ENCODE measurements at places on chromosomes 13 and 19.
A peak's percentile ranks its signal among the peaks of the same experiment; 100 is the strongest.

DNA sequence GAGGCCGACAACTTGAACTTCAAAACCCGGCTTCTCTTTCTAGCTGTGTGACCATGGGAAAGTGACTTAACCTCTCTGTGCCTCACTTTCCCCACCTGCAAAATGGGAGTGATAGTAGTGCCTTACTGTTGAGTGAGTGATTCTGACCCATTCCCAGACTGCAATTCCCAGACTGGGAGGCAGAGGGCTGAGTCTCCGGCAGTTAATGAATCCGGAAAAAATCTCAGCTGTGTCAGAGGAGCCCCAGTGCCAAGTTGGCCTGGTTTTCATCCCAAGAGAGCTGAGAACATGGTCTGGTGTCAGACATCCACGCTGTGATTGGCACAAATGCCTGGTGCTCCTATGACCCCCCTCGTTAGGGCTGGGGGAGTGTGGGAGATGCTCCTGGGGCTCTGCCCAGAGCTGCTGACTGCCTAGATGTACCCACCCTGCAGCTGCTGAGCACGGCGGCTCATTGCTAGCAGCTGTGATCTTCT is 50.0 kb downstream of the PIN1 start:
- no peak for DNase-seq

DNA sequence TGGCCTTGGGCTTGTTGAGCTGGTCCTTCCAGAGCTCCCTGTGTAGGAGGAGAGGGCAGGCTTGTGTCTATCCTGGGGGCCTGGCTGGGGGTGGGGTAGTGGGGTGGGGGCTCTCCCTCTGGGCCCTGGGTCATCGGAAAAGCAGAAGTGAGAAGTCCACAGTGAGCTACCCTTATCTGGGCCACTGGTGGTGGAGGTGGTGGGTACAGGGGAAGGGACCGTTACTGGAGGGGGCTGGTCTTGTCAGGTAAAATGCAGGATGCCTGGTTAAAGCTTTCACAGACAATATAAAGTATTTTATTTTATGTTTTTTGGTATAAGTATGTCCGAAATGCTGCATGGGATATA is 342 bp upstream of the SIGLEC10 start:
- DNase-seq = no peak

GRCh38 chr19:566403-566802 is 6.0 kb upstream of the BSG start:
- DNase-seq = no peak

DNA sequence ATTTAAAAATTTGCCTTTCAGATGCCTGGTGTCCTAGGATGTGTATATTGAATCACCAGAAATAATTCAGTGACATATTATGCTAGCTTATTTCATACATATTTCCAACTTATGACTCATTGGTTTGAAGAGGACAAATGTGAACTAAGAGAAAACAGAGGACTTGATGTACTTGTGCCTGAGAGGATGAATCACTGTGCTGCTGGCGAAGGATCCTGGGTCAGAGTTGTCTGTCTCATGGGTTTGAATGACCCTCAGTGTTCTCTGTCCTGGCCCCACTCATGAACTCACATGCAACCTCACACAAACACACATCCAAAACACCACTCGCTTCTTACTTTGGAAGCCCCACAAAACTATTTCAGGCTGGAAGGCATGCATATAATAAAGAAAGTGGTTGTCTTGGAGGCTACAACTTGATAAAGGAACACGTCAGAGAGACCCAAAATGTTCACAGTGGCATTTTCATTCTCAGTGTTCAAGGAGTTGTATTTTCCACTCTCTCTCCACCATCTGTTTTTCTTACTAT is 129.0 kb upstream of the SPRY2 start:
- no peak for DNase-seq

GRCh38 chr19:20413705-20414104 is 151.9 kb downstream of the ZNF737 start:
- DNase-seq = no peak

DNA sequence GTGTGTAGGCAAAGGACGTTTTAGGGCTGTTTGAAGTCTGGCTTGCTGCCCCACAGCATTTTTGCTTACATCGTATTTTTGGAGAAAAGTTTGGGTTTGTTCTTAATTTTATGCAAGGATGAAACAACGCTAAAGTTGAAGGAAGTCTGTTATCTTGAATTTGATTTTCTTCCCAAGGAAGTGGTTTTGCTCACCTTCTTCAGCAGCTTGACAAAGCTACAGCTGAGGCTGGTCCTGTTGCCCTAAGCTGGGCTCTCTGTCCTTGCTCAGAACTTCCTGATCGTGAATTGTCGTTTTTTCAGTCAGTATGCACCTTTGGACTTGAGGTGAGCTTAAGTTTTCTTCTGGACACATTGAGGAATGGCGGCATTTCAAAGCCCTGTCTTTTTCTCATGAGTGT is 62.1 kb upstream of the GSX1 start:
- no peak for DNase-seq

DNA sequence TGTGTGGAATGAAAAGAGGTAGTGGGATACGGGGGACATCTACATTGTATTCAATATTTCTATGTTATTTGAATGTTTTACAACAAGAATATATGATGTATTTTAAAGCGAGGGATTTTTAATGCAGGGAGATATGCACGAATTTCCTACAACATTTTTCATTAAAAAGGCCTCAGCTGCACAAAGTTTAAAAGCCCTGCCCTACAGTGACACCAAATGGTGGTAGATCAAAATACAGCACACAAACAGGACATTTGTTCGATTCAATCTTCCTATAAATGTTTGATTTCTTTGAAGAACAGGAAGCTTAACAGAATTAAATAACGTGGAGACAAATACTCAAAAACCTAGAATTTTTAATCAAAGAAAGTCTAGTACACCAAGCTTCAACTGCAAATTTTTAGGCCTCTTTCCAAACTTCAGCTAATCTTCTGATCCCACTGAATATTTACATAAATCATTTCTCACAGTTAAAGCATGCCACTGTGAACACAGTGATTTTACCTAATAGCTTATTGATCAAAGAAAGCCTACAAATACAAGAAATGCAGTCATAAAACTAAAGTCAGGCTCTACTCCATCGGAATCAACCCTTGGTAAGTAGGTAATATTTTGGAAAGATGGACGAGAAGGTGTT is 257.2 kb downstream of the DIAPH3 start:
- DNase-seq = peak; percentile 19

DNA sequence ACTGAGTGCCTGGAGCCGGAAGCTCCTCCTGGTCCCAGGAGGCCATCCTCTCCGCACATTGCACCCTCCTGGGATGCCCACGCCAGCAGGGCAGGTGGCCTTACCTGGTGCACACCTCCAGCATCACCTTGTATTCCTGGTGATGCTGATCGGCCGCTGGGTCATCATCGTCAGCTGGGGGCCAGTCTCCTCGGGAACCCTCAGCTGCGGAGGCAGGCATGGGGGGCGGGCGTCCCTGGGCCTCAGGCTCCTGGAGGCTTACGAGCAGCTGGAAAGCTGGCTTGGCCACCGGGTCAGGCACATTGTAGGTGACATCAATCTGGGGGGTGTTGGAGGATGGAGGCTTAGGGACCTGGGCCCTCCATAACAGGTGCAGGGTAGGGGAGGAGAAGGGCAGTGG is 13.7 kb downstream of the F2RL3 start:
- no peak for DNase-seq

GRCh38 chr13:48993150-48993549 is 17.4 kb downstream of the FNDC3A start:
- DNase-seq = no peak

GRCh38 chr19:41223431-41224234 is 4.6 kb downstream of the AXL start:
- peak; percentile 83 for DNase-seq

GRCh38 chr13:105007166-105007808 is 1528.2 kb downstream of the EFNB2 start:
- DNase-seq = no peak

DNA sequence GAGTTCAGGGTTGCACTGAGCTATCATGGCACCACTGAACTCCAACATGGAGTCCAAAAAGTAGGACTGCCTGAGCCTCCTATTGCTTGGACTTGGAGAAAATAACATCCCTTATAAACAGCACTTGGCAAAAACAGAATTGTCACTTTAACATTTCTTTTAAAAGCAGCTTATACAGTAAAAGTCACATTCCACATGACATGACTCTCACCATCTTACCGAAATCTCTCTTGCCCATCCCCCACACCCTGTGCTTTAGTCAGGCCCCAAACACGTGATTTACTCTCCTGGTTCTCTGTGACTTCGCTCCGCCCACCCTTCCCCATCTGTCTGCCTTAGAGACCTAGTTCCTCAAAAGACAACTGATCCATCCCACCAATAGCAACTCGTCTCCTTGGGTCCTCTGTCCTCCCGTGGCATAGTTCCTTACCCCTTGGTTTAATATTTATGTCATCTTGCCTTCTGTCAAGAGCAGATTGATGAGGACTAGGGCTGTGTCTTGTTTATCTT is 4.6 kb downstream of the SAFB start:
- DNase-seq = peak; percentile 40

DNA sequence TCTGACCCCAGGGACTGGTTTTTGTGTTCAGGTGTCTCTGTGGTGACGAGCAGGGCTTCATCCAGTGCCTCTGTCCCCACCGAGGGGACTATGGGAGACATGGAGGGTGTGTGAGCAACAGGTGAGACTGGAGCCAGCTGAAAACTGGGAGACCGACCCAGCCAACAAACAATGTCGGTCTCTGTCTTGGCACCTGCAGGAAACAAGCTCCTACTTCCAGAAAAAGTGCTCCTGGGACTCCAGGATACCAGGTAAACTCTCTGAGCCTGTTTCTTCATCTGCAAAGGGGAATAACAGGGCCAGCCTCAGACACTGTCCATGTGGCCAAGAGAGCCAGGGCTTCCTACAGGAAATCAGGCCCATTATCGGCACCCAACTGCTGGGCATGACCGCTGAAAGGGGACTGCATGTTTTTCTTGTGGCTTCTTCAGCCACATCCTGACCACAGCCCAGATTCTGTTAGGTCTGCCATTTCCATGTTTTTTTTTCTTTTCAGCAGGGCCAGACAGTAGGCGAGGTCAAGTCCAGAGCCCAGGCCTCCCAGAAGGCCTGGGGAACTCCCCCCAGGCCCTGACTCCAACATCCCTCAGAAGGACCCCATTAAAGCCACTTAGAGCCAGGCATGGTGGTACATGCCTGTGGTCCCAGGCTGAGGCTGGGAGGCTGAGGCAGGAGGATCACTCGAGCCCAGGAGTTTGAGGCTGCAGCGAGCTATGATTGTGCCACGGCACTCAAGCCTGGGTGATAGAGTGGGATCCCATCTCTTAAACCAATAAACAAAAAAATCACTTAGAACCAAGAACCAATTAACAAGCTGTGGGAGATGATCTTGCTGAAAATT is 836 bp upstream of the BST2 start:
- no peak for DNase-seq

- no peak for DNase-seq
Observed at GRCh38 chr19:29812080-29812880, 489 bp downstream of the CCNE1 start.

DNA sequence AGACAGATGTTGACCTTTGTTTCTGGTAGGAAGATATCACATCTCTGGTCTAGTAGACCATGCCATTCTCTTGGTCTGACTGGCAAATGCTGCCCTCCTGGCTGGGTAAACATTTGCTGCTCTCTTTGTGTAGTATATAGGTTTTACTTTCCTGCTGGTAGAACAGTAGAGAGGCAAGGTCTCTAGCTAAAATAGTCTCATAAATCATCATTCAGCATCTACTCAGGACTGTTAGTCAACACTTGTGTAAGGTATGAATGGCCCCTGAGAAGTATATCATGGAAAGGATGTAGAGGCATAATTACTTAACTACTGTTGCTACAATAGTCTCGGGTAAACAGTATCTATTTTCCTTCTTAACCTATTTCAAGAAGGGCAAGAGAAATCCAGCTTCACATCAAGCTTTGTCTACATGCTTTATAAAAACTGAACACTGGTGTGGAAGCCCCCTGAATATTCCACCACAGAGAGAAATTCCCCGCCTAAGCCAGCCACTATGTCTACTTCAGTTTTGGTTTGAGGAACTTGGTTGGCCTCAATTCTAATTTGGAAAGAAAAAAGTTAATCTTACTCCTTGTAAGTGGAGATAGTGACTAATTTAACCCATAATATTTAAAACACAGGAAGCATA is 18.4 kb upstream of the MYCBP2 start:
- no peak for DNase-seq

All from HFF-Myc (cell line).